GM23338 (cell line): ENCODE measurements at places on chromosomes 3 and 15. TPM values are rescaled to one million over a fixed set of nuclear protein-coding genes. Genes with fewer than 3 reads are reported as not detected.

SUSD5 gene
- 1.1 and 1.4 TPM in 2 replicates for polyA plus RNA-seq

DNA sequence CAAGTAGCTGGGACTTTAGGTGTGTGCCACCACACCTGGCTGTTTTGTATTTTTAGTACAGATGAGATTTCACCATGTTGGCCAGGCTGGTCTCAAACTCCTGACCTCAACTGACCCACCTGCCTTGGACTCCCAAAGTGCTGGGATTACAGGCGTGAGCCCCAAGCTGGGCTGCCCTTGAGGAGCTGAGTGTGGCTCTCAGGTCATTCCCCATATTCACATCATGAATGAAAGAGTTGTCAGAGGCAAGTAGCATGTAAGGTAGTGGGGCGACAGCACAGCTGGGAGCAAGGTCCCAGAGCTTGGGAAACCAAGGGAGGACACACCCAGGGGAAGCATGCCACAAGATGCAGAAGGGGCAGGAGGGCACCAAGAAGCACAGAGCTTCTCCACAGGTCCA lies 4.9 kb downstream of the CCDC71 start:
- no peaks in the 10 kb centered on the region for H3K27me3 ChIP-seq
- peaks cover 9% of the 10 kb centered on the region for H3K4me1 ChIP-seq
- no peak overlapping the region for H3K27ac ChIP-seq
- no peak overlapping the region for H3K4me3 ChIP-seq
- no peak for DNase-seq
- H3K36me3 ChIP-seq = no peaks in the 10 kb centered on the region; the same call in 1 of the 2 replicates

- no peak overlapping the region for H3K27ac ChIP-seq
- peak; percentile 36 for DNase-seq
- no peak overlapping the region for H3K4me3 ChIP-seq
- H3K4me1 ChIP-seq = no peaks in the 10 kb centered on the region
- H3K27me3 ChIP-seq = no peaks in the 10 kb centered on the region
- no peaks in the 10 kb centered on the region for H3K36me3 ChIP-seq
These were observed 117.5 kb downstream of the EDEM1 start for GRCh38 chr3:5304789-5305683.

CHSY1 gene
- 9.8 and 11.6 TPM in 2 replicates for polyA plus RNA-seq

DNA sequence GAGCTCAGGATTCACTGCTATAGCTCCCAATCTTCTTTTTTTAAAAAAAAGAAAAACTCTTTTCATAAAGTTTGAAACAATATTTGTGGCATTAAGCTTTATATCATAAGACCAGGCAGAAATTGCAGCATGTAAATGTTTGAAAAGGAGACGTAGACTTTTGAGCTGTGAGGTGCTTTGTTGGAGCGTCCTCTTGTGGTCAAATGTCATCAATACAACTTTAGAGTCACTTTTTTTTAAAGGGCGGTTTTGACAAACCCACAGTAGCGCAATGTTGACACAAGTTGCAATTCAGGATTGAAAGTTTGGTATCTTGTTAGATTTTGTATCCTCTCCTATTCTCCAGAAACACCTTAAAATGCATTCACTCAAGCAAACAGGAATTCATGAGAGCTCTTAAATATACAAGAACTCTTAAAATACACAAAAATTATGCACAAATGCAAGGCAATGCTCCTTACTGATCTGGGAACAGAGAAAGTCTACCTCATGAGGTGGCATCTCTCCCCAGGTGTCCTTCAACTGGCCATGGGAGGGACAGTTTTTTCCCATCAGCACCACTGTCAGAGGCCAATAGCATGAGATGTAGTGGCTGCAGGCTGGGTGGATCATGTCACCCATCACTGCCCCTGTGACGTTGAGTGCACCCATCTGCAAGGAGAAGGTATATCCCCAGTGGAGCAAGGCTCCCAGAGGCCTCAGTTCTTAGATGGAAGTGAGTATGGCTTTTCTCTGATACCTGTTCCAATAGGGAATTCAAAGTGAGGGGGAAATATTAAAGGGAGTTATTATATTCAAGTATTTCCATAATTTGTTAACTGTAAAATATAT lies 70.7 kb downstream of the ANXA2 start:
- H3K4me1 ChIP-seq = peaks cover 27% of the 10 kb centered on the region
- H3K27ac ChIP-seq = no peak overlapping the region
- DNase-seq = peak; percentile 79
- H3K4me3 ChIP-seq = no peak overlapping the region

DNA sequence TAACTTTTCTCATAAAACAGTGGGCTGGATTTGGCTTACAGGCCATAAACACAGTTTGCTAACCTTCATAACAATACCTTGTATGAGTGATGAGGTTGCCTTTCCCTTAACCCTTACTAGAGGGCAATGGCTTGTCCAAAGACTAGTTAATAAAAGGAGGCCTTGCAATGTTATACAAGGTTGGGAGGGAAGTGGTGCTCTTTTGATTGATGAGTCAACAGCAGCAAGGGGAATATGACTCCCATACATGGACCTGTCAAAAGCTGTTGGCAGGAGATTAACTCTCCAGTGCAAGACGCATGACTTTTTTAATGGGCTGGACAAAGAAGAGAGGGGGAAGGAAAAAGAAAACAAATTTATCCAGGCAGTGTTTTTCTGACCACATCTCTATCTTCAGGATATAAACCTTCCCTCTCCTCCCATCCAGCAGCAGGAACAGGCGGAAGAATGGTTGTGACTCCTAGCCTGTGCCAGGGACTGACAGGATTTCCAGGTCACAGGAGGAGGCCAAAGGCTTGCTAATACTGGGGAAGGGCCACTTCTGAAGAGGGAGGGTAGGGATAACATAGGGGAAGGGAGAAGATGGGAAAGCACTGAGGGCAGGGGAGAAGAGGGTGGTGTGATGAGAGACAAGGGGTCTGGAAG lies 35.2 kb upstream of the ARL14 start:
- no peaks in the 10 kb centered on the region for H3K27me3 ChIP-seq
- no peak for DNase-seq
- no peak overlapping the region for H3K4me3 ChIP-seq

- H3K4me1 ChIP-seq = no peaks in the 10 kb centered on the region
- H3K27ac ChIP-seq = no peak overlapping the region
- H3K27me3 ChIP-seq = no peaks in the 10 kb centered on the region
- no peak overlapping the region for H3K4me3 ChIP-seq
These were observed 6.3 kb upstream of the HEXA start for GRCh38 chr15:72382146-72382545.

DNA sequence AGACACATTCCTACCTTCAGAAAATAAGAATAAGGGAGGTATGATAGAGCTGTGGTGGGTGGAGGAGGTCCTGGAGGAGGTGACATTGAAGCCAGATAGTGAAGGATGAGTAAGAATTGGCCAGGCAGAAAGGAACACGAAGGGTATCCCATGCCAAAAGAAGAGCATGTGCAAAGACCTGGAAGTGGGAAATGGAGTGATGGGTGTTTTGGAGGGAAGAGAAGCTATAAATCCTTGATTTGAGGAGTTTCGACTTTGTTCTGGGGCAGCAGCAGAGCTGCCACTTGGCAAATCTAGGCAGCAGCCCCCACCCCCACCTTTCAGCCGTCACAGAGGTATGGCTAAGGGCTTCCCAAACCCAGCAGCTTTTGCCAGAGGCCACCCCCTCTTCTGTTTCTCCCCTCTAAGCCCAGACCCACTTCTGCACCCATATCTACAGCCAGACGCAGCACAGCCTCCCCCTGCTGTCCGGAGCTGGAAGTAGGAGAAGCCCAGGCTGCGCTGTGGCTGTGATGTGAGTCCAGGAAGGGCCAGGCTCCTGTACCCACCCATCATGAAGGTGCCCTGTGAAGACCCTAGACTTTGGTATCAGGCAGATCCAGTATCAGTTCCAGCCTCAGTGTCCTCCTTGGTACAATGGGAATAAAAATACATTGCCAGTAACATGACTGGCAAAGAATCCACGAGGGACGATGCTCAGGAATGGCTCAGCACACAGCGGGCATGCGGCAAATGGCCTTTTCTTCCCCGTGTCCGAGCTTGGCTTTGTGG lies 188.7 kb upstream of the LINGO1 start:
- H3K4me1 ChIP-seq = peaks cover 3% of the 10 kb centered on the region
- H3K27me3 ChIP-seq = peaks cover 44% of the 10 kb centered on the region
- no peak overlapping the region for H3K4me3 ChIP-seq
- no peak overlapping the region for H3K27ac ChIP-seq

CLRN1 gene
- 0.45 and 0.47 TPM in 2 replicates for polyA plus RNA-seq

SLC12A1 gene
- 0.52 and 0.57 TPM in 2 replicates for polyA plus RNA-seq

GRCh38 chr15:49103002-49103401 lies 52.4 kb downstream of the COPS2 start:
- no peak for DNase-seq
- H3K36me3 ChIP-seq = no peaks in the 10 kb centered on the region
- no peak overlapping the region for H3K27ac ChIP-seq
- no peaks in the 10 kb centered on the region for H3K27me3 ChIP-seq
- no peaks in the 10 kb centered on the region for H3K4me1 ChIP-seq

DNA sequence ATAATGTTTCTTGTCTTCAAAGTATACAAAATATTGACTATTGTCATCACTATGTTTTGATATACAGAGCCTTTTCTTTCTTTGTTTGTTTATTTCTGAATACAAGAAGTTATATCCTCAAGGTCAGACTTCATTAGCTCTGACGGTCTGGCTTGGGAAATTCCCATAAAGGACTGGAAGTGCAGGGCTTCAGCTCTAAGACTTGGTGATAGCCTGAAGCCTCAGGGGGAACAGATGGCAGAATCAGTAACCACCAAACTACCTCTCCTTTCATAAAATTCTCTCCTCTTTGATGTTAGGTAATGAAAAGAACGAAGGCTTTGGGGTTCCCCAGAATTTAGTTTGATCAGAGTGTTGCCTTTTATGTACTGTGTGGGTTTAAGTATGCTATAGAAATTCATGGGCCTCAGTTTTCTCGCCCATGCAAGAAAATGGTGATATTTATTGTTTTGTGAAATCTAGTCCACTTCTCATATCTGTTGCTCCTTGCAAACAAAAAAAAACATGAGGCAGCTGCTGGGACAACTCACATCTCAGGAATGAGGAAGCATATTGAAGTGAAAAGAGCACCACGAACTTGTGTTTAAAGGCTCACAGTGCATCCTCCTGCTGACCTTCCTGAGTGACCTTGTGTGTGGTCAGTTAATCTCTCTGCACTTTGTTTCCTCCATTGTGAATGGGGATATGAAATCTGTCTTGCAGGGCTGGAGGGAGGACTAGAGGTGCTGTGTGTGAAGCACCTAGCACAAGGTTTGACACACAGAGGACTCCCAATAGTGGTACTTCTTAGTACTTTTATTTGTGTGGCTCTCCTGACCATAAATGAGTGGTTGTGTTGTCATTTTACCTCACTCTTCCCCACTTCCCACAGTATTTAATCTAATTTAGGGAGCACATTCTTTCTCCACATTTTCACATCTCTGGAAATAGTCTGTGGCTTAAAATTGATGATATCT lies 569.8 kb upstream of the IL12A start:
- H3K27ac ChIP-seq = no peak overlapping the region
- H3K4me1 ChIP-seq = no peaks in the 10 kb centered on the region
- no peaks in the 10 kb centered on the region for H3K36me3 ChIP-seq
- DNase-seq = no peak

CTXN2 gene
- polyA plus RNA-seq = 0.10 TPM in 1 of 2 replicates, not detected in the other

GRCh38 chr15:33242165-33242564 lies 47.7 kb upstream of the FMN1 start:
- H3K27ac ChIP-seq = no peak overlapping the region
- H3K4me3 ChIP-seq = no peak overlapping the region
- peak; percentile 74 for DNase-seq
- peaks cover 12% of the 10 kb centered on the region for H3K4me1 ChIP-seq
- H3K27me3 ChIP-seq = no peaks in the 10 kb centered on the region
- no peaks in the 10 kb centered on the region for H3K36me3 ChIP-seq

GRCh38 chr15:58307313-58307961 lies 124.4 kb upstream of the LIPC start:
- no peaks in the 10 kb centered on the region for H3K36me3 ChIP-seq
- H3K4me1 ChIP-seq = peaks cover 14% of the 10 kb centered on the region; the same call in 1 of the 2 replicates
- no peak overlapping the region for H3K27ac ChIP-seq
- no peak overlapping the region for H3K4me3 ChIP-seq

COL7A1 gene
- 3.0 and 4.0 TPM in 2 replicates for polyA plus RNA-seq

DNA sequence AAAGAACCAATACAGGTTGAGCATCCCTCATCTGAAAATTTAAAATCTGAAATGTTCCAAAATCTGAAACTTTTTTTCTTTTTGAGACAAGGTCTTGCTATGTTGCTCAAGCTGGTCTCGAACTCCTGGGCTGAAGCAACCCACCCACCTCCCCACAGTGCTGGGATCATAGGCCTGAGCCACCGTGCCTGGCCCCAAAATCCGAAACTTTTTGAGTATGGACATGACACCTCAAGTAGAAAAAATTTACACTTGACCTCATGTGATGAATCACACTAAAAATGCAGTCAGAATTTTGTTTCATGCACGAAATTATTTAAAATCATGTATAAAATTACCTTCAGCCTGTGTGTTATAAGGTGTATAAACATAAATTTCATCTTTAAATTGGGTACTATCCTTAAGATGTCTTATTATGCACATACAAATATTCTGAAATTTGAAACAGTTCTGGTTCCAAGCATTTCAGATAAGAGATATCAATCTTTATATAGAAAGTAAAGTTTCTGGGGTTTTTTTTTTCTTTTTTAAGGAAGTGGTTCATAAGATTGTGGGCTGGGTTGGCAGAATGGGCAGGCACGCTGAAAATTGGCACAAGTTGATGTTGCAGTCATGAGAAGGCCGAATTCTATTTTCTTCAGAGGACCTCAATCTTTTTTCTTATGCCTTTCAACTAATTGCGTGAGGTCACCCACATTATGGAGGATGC lies 72.5 kb downstream of the SPRED1 start:
- no peaks in the 10 kb centered on the region for H3K27me3 ChIP-seq
- no peak overlapping the region for H3K4me3 ChIP-seq
- peaks cover 12% of the 10 kb centered on the region; the same call in 1 of the 2 replicates for H3K36me3 ChIP-seq

DNA sequence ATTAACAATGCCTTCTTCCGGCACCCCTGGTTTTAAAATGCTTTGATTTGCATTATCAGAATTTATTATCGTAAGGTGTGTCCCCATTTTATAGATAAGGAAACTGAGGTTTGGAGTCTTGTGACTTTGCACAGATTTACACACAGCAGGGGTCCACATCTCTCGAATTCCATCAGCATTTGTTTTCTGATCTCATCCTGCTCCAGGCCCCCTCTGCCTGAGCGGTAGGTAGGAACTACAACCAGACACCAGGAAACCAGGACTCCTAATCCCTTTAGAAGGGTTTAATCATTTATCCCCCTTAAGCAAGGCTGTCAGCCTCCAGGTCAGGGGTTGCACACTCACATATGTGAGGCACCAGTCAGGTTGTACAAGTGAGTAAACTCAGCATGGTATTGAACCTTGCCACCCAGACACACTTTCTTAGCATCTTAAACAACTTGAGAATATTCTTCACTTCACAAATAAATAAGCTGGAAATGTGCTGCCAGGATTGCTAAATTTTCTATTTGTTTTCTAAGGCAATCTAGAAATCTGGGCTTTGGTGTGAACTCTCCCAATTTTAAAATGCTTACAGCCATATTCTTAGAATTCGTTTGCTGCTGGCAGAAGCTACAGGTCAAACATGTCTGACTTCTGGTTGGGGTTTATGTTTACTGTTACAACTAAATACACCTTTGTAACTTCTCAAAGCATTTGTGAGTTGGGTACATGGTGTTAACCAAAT lies 31.7 kb upstream of the CMTM7 start:
- H3K4me3 ChIP-seq = no peak overlapping the region
- H3K27ac ChIP-seq = peak overlapping the region; percentile 48

GRCh38 chr3:152823781-152824180 lies 11.2 kb upstream of the P2RY1 start:
- no peak overlapping the region for H3K4me3 ChIP-seq
- H3K4me1 ChIP-seq = peaks cover 6% of the 10 kb centered on the region; the same call in 1 of the 2 replicates
- H3K36me3 ChIP-seq = no peaks in the 10 kb centered on the region
- no peak for DNase-seq
- no peak overlapping the region for H3K27ac ChIP-seq

CCDC54 gene
- polyA plus RNA-seq = not detected in 2 replicates

ALDH1A3 gene
- polyA plus RNA-seq = 2.8 and 4.0 TPM in 2 replicates

- no peak for DNase-seq
- no peaks in the 10 kb centered on the region for H3K36me3 ChIP-seq
- no peaks in the 10 kb centered on the region for H3K27me3 ChIP-seq
These were observed 308.4 kb downstream of the RPLP1 start for GRCh38 chr15:69760890-69761568.
